Posterior cingulate gyrus (tissue), 11 donors: ENCODE measurements at places on chromosomes 12 and 14.

- DNase-seq, result peak; percentile 37
Observed at GRCh38 chr14:69625299-69626131, 14.1 kb downstream of the SUSD6 start.

GRCh38 chr12:59388176-59388575 is 207.7 kb upstream of the SLC16A7 start:
- no peak for DNase-seq

DNA sequence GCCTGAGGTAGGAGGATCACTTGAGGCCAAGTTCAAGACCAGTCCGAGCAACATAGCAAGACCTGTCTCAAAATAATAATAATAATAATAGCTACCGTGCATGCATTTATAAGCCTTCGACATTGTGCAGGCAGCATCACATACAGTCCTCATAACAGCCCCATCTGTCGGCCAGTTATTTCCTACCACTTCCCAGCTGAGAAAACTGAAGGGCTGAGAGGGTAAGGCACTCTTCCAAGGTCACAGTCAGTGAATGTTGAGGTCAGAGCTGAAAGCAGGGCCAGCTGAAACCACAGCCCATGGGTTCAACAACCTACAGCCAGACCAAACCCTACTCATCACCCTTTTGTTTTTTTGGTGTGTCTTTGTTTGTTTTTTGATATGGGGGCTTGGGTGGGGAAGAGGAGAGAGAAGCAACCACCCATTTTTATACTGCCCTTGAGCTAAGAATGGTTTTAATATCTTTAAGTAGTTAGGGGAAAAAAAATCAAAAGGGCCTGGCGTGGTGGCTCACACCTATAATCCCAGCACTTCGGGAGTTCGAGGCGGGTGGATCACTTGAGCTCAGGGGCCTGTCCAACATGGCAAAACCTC is 16.8 kb upstream of the ITPK1 start:
- no peak for DNase-seq

DNA sequence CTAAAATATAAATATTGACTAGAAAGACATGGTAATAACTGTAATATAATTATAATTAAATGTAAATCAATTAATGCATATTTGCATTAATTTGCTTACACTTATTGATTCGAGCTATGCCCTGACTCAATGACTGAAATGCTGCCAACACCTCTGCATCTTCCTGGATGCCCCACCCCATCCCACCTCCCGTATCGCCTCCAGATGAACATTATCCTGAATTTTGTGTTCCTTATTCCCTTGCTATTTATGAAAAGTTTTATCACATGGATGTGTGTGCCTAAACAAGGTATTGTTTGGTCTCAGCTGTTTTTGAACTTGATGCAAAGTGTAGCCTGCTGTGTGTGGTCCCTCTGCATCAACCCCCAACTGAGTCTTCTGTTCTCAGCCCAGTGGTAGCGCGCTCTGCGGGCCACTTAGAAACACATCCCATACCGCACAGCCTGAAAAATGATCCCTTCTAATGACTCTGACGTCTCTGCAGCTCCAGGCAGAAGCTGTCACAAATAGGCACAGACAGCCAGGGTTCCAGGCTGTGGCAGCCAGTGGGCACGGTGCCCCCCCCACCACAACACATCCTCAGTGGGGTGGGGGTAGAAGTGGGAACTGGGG is 96.5 kb downstream of the PRMT8 start:
- no peak for DNase-seq

DNA sequence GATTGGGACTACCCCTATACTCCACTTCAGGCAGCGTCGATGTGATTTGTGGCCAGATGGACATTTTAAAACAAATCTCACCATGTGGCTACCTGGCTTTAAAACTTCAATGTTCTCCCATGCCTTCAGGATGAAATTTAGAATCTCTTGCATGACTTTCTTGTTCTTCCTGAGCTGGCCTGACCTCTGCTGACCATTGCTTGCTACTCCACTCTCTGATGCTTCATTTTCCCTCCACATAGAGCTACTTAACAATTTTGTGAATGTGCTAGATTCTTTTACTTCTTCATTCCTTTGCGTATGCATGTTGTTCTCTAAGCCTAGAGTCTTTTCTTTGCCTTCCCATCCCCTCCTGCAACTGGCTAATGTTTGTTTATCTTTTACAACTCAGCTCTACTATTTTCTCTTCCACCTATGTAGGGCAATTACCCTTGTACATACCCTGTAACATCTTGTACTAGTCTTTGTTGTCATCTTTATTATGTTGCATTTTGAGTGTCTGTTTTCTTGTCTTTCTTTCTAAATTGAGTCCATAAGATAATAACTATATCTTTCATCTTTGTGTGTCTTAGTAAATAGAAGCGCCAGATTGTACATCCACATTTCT is 41.2 kb downstream of the YLPM1 start:
- DNase-seq, result no peak
